Activated T-helper 2 cell treated with anti-CD3 and anti-CD28 coated beads, Interferon-gamma antibody, Interleukin-2, Interleukin-4, amounts not matched to agents 10 μg/mL and 5 μg/mL and 100 μg/mL, durations not matched to agents 14 hours and 24 hours and 36 hours (primary cell): ENCODE measurements at places on chromosomes 12 and 14.

GRCh38 chr12:4768341-4768740 lies 48.1 kb downstream of the GALNT8 start:
- H3K36me3 ChIP-seq, result no peaks in the 10 kb centered on the region
- H3K4me3 ChIP-seq, result no peak overlapping the region
- H3K27ac ChIP-seq, result no peak overlapping the region
- peaks cover 13% of the 10 kb centered on the region for H3K27me3 ChIP-seq

DNA sequence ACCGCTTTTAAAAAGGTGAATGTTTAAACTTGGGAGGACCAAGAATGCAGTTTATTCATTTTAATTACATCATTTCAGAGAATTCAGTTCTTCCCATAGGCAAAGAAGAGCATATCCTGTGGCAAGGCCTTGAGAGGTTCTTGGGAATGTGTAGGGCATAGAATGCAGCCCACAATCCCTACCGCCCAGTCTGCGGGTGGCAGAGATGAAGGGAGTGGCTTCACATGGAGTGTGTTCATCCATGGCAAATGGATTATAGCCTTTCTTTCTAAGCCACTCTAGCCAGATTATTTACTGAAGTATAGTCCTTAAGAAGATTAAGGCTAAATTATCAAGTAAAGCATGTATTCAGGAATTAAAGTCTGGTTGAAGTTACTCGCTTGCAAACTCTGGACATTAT lies 97.4 kb downstream of the TSPAN8 start:
- no peaks in the 10 kb centered on the region for H3K27me3 ChIP-seq
- no peak overlapping the region for H3K4me3 ChIP-seq
- H3K36me3 ChIP-seq, result no peaks in the 10 kb centered on the region
- DNase-seq, result no peak
- no peaks in the 10 kb centered on the region for H3K4me1 ChIP-seq
- no peak overlapping the region for H3K27ac ChIP-seq

GRCh38 chr12:108341356-108341755 lies 2.2 kb upstream of the CMKLR1 start:
- no peaks in the 10 kb centered on the region for H3K4me1 ChIP-seq
- no peaks in the 10 kb centered on the region for H3K36me3 ChIP-seq
- DNase-seq, result no peak
- no peak overlapping the region for H3K4me3 ChIP-seq
- H3K27me3 ChIP-seq, result peaks cover 31% of the 10 kb centered on the region

GRCh38 chr14:64123241-64123822 lies 170.8 kb downstream of the ESR2 start:
- H3K4me3 ChIP-seq, result no peak overlapping the region
- no peaks in the 10 kb centered on the region for H3K4me1 ChIP-seq
- H3K27me3 ChIP-seq, result no peaks in the 10 kb centered on the region
- no peak overlapping the region for H3K27ac ChIP-seq
- DNase-seq, result no peak

DNA sequence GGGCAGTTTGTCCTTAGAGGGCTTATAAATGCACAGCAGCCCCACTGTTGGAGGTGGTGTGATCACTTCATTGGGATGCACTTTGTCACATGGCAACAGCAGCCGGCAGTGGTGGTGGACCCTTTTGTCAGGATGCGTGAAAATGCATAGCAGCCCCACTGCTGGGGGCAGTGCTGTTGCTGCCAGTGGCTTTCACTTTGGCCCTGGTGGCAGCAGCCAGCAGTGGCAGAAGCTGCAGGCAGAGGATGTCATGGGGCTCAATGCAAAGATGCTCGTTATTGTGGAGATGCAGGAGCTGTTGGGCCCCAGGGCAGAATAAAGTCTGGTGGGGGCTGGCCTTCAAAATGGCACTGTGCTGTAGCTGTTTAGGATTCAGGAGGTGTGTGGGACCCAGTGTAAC lies 173.0 kb upstream of the DAAM1 start:
- no peak overlapping the region for H3K27ac ChIP-seq
- peaks cover 2% of the 10 kb centered on the region for H3K27me3 ChIP-seq
- H3K4me3 ChIP-seq, result no peak overlapping the region
- H3K4me1 ChIP-seq, result no peaks in the 10 kb centered on the region
- DNase-seq, result no peak

DNA sequence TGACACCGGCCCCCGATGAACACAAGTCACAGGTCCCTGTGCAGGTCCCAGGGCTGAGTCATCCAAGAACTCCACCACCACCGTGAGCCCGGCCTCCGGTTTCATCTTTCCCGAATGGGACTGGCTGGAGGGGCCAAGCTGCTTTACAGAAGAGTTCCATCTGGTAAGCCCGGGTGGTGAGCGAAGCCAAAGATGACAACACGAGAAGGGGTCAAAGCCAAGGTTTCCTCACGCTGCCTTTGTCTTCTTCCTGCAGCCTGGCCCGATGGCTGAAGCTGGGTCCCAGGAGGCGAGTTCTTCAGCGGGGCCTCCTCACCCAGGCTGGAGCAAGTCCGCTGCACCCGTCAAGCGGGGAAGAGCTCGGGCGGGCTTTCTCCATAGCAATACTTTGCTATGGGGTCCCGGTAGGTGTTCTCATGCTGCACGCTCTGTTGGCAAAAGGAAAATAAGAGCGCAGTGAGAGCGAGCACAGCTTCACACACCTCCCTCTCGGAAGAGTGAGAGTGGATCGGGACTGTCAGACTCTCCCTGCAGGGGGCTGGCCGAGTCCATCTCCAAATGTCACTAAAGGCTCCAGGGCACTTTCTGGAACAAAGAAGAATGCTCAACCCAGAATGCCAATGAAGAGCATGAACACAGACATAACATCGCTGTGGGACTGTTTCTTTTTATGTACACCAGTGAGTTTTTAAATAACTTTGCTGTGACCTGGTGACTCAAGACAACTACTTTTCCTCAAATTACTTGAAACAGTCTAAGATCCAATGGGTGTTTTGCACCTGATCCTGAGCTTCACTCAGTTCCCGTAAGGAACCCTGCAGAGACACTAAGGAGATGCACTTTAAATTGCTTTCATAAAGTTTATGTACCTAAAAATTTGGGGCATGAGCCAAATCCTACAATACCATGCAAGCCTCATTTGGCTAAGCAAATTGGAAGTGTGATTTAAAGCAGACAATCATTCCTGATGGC lies 20.1 kb downstream of the SPRING1 start:
- H3K36me3 ChIP-seq, result peaks cover 48% of the 10 kb centered on the region
- no peaks in the 10 kb centered on the region for H3K27me3 ChIP-seq
- DNase-seq, result no peak
- peaks cover 11% of the 10 kb centered on the region for H3K4me1 ChIP-seq

DNA sequence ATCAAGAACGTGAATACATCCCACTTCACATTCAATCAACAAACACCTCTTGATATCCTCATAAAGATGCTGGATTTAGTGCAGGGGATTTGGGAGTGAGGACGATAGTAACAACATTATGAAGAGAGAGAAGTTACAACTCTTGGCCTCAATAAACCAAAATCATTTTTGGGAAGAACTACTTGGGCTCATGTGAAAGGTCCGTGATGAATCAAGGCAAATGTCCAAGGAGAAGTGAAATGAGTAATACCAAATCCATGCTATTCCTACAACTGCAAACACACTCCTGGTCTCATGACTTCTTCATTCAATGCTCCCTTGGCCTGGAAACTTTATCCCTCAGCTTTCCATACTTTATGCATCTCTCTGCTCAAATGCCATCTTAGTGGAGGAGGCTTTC lies 162.0 kb upstream of the LMNTD1 start:
- no peak overlapping the region for H3K4me3 ChIP-seq
- DNase-seq, result no peak
- H3K4me1 ChIP-seq, result peaks cover 3% of the 10 kb centered on the region
- peaks cover 9% of the 10 kb centered on the region for H3K27me3 ChIP-seq
- no peak overlapping the region for H3K27ac ChIP-seq

GRCh38 chr14:60646226-60646818 lies 3.0 kb downstream of the SIX1 start:
- no peak for DNase-seq
- peaks cover 30% of the 10 kb centered on the region for H3K4me1 ChIP-seq
- H3K36me3 ChIP-seq, result peaks cover 3% of the 10 kb centered on the region
- H3K4me3 ChIP-seq, result no peak overlapping the region
- H3K27ac ChIP-seq, result no peak overlapping the region

GRCh38 chr12:132466241-132467201 lies 23.4 kb upstream of the FBRSL1 start:
- no peak overlapping the region for H3K27ac ChIP-seq
- no peak for DNase-seq
- no peak overlapping the region for H3K4me3 ChIP-seq
- peaks cover 18% of the 10 kb centered on the region for H3K4me1 ChIP-seq

DNA sequence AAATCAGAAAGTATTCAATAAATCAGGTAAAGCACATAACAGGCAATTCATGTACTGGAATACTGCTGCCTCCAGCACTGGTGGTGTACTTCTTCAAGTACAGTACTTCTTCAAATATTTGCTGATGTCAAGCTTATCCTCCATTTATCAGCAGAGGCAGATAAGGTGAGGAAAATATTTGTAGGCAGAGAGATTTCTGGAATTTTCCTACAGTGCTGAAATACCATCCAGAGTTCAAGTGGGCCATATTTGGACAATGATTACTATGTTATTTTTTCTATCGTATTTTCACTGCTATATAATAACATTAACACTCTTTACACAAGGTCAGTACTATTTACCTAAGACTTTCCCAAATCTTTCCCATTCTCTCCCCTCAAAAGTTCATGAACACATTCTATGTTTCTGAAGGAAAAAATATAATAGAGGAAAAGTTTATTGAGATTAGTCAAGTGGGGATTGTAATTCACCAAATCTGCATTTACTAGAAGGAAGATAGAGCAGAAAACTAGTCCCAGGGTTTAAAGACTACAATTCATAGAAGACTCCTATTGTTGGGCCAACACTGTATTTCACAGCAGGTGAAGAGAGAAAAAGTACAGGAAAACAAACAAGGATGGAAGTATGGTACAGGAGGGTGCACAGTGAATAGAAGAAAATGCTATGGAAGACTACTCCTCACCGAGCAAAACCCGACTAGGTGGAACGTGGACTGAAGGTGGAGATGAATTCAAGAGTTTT lies 141.1 kb downstream of the PAWR start:
- H3K36me3 ChIP-seq, result no peaks in the 10 kb centered on the region
- no peak overlapping the region for H3K4me3 ChIP-seq
- no peak overlapping the region for H3K27ac ChIP-seq
- H3K4me1 ChIP-seq, result no peaks in the 10 kb centered on the region
- DNase-seq, result no peak

- DNase-seq, result no peak
- no peaks in the 10 kb centered on the region for H3K36me3 ChIP-seq
- H3K27me3 ChIP-seq, result no peaks in the 10 kb centered on the region
- H3K27ac ChIP-seq, result no peak overlapping the region
- no peaks in the 10 kb centered on the region for H3K4me1 ChIP-seq
Observed at GRCh38 chr12:115770643-115771042, 506.9 kb downstream of the MED13L start.

DNA sequence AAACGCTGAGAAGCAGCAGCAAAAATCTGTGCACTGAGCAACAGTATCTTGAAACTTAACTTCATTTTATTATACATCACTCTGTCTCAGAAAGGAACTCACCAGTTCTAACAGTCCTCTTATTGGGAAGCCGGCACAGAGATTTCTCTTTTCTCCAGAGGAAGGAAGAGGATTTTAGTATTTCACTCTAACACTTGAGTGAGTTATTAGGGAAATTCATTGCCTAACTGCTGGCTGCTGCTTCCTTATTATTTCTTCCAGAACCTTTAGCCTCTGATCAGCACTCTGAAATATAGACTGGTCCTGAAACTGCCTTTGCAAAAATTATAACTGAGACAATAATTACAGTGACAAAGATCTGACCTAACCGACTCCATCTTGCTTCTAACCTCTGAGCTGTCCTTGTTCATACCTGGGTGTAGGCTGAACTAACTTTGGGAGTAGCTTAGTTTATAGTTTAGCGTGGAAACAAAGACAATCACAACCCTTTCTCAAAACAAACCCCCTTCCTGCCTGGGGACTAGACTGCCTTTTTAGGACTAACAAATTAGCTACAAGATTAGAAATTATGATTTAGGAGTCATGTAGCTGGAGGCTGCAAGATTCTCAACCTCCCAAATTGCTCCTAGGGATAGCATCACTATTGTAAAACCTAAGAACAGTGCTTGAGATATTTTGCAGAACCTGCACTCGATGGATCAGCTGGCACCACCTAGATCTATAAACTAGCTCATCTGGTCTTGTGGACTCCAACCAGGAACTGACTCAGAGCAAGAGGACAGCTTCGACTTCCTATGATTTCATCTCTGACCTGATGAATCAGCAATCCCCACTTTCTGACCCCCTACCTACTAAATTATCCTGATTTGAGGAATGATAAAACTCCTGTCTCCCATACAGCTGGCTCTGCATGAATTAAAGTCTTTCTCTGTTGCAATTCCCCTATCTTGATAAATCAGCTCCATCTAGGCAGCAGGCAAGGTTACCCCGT lies 117.5 kb downstream of the DYRK2 start:
- no peaks in the 10 kb centered on the region for H3K4me1 ChIP-seq
- H3K27ac ChIP-seq, result no peak overlapping the region
- H3K36me3 ChIP-seq, result no peaks in the 10 kb centered on the region
- DNase-seq, result no peak
- H3K27me3 ChIP-seq, result no peaks in the 10 kb centered on the region

- H3K27me3 ChIP-seq, result no peaks in the 10 kb centered on the region
- H3K4me3 ChIP-seq, result no peak overlapping the region
- no peaks in the 10 kb centered on the region for H3K4me1 ChIP-seq
Observed at GRCh38 chr12:49527361-49528130, 11.3 kb upstream of the KCNH3 start.

GRCh38 chr12:78403681-78404080 lies 460.9 kb upstream of the SYT1 start:
- no peaks in the 10 kb centered on the region for H3K27me3 ChIP-seq
- no peaks in the 10 kb centered on the region for H3K36me3 ChIP-seq
- H3K27ac ChIP-seq, result no peak overlapping the region
- DNase-seq, result no peak

DNA sequence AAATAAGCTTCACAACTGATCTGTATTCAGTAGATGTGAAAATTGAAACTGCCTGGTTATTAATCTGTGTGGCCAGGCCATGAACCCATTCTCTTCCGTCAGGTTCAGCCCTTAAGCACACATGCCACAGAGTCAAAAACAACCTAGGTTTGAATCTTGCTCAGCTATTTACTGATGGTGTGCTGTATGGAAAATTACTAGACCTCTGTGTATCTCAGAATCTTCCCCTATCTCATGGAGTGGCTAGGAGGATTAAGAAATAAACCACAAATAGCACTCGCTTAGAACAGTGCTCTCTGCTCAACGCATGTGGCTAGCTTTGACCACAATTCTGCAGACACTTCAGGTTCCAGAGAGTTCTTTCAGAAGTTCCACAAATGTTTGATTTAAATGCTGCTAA lies 240.7 kb upstream of the PLEKHG7 start:
- peaks cover 16% of the 10 kb centered on the region for H3K4me1 ChIP-seq
- no peak overlapping the region for H3K27ac ChIP-seq
- H3K27me3 ChIP-seq, result no peaks in the 10 kb centered on the region
- DNase-seq, result no peak
- H3K36me3 ChIP-seq, result no peaks in the 10 kb centered on the region
- no peak overlapping the region for H3K4me3 ChIP-seq

DNA sequence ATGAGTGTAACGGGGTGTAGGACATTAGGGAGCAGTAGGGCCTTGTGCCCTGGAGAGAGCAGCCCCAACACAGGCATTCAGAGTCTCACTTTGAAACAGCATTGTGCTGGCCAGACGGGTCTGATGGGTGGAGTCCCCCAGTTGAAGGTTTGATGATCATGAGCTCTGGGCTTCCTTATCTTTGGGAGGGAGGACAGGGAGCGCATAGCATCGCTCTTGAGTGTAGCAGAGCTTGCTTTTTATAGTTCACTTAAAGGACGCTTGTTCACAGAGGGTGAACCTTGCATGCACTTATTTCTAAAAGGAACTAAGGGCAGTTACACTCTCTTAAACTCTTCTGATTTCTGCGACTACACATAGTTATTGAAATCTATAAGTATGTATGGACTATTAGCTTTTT lies 10.6 kb downstream of the KCNK13 start:
- no peak overlapping the region for H3K4me3 ChIP-seq
- H3K4me1 ChIP-seq, result no peaks in the 10 kb centered on the region
- no peak for DNase-seq
- H3K27ac ChIP-seq, result no peak overlapping the region
- no peaks in the 10 kb centered on the region for H3K36me3 ChIP-seq
